SJSA1 (cell line): ENCODE measurements at places on chromosomes 5 and 9. TPM values are rescaled to one million over a fixed set of nuclear protein-coding genes. Genes with fewer than 3 reads are reported as not detected.

- no peak overlapping the region for H3K4me3 ChIP-seq
- H3K27ac ChIP-seq, result no peak overlapping the region
- DNase-seq, result no peak
- peaks cover 6% of the 10 kb centered on the region; the same call in 1 of the 2 replicates for H3K27me3 ChIP-seq
- no peaks in the 10 kb centered on the region for H3K4me1 ChIP-seq
These were observed 75.4 kb upstream of the IL7R start for GRCh38 chr5:35781181-35781790.

GRCh38 chr5:167317884-167318283, 973.6 kb upstream of the WWC1 start:
- H3K27me3 ChIP-seq, result no peaks in the 10 kb centered on the region; the same call in 1 of the 2 replicates
- no peaks in the 10 kb centered on the region for H3K36me3 ChIP-seq
- H3K27ac ChIP-seq, result no peak overlapping the region
- H3K4me1 ChIP-seq, result no peaks in the 10 kb centered on the region
- DNase-seq, result no peak

- no peak overlapping the region for H3K4me3 ChIP-seq
- no peaks in the 10 kb centered on the region for H3K27me3 ChIP-seq
- no peaks in the 10 kb centered on the region for H3K36me3 ChIP-seq
These were observed 292.5 kb downstream of the MARCHF11 start for GRCh38 chr5:15887093-15887492.

DNA sequence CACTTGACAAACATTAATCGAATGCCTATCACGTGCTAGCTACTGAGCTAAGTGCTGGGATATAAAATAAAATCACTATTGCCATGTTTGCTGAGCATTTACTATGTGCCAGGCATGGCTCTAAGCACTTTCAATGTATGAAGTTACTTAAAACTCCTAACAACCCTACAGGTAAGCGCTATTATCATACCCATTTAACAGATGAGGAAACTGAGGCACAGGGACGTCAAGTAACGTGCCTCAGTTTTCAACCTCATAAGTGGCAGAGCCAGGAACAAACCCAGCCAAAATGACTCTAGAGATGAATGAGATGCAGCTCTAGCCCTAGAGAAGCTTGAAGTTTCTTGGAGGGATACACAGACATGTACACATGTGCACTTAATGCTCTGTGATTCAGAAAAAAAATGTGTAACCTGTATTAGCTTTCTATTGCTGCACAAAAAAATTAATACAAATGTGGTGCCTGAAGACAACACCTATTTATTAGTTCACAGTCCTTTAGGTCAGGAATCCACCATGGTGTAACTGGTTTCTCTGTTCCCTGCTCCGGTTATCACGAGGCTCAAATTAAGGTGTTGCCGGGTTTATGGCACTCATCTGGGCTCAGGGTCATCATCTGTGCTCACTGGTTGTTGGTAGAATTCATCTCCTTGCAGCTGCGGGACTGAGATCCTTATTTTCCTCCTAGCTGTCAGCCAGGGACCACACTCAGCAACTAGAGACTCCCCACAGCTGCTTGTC, 33.7 kb downstream of the TTLL11 start:
- no peaks in the 10 kb centered on the region for H3K4me1 ChIP-seq
- no peak overlapping the region for H3K27ac ChIP-seq

DNA sequence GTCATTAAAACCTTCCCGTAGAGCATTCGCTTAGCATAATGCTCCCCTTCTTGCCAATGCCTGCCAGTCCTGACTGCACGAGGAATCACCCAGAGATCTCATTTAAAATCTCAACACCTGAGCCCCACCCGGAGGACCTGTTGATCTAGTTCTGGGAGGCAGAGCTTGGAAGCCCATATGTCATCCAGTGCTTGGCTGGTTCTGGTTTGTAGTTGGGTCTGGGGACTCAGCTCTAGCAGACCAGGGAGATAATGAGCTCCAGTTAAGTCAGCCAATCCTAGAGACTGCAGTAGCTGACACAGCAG, 131.8 kb upstream of the DAP start:
- H3K4me1 ChIP-seq, result peaks cover 3% of the 10 kb centered on the region; the same call in 1 of the 2 replicates
- H3K27me3 ChIP-seq, result no peaks in the 10 kb centered on the region

GRCh38 chr5:111699976-111700375, 57.0 kb downstream of the NREP start:
- no peak for DNase-seq
- peaks cover 9% of the 10 kb centered on the region; the same call in 1 of the 2 replicates for H3K4me1 ChIP-seq
- H3K36me3 ChIP-seq, result no peaks in the 10 kb centered on the region

DNA sequence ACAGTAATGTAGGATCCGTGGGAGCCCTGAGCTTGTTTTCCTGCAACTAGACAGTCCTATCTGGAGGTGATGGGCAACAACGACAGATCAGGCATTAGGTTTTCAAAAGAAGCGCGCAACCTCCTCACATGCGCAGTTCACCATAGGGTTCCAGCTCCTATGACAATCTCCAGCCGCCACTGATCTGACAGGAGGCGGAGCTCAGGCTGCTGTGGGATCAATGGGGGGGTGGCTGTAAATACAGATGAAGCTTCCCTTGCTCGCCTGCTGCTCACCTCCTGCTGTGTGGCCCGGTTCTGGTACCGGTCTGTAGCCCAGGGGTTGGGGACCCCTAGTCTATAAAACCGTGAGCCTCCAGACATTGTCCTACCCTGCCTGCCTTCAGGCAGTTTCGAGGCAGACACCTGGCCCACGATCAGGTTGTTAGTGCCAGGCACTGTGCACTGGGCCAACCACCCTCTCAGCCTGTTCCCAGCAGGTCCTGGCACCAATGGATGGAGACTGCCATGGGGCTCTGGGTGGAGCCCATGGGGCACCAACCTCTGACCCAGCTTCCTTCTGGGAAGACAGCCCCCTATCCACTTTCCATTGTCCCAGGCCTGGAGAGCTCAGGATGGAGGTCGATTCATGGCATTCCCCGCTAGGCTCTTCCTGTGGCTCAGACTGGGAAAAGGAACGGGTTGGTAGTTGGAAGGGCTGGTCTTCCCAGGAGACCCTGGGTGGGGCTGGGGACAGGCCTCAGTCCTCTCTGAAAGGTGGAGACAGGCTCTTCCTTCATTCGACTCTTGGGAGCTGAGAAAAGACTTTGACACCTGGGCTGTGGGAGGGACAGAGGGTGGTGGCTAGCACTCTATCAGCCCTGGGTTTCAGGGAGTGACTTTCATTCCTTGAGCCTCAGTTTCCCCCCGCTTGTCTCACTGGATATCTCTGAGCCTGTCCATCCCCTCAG, 1.7 kb downstream of the ENDOG start:
- H3K36me3 ChIP-seq, result peaks cover 45% of the 10 kb centered on the region
- no peak overlapping the region for H3K27ac ChIP-seq
- peaks cover 8% of the 10 kb centered on the region for H3K4me1 ChIP-seq
- H3K4me3 ChIP-seq, result no peak overlapping the region
- DNase-seq, result no peak

- no peaks in the 10 kb centered on the region for H3K4me1 ChIP-seq
- no peak for DNase-seq
- no peak overlapping the region for H3K4me3 ChIP-seq
- H3K27me3 ChIP-seq, result no peaks in the 10 kb centered on the region
- H3K27ac ChIP-seq, result no peak overlapping the region
- H3K36me3 ChIP-seq, result no peaks in the 10 kb centered on the region
These were observed 139.2 kb upstream of the ATP10B start for GRCh38 chr5:160991205-160991604.

DNA sequence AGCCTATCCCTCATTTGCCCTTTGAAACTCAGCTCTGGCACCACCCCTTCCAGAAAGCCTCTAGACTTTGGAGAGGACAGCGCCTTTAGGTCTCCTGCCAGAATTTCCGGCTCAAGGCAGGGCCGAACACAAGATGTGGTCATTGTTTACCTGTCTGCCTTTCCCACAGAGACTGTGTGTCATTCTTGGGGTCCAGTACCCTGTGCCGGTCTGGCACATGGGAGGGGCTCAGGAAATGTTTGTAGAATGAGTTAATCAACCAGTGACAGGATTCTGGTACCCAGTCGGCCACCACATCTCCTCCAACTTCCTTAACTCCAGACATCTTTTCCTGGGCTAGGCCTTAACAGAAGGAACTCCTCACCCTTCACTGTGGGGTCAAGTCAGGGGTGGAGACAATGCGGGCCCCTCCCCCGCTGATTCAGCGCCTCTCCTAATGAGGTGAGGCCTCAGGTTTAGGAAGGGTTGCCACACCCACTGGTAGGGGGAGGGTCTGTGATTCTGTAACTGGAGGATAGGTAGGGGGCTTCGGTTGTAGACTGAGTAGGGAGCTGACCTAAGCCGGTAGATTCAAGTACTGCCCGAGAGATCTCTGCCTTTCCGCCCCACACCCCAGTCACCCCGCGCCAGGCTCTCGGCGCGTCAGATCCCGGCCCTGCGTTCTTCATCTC, 29.3 kb downstream of the PCDH1 start:
- DNase-seq, result peak; percentile 86
- H3K27ac ChIP-seq, result peak overlapping the region; percentile 88
- H3K4me1 ChIP-seq, result peaks cover 27% of the 10 kb centered on the region
- H3K27me3 ChIP-seq, result no peaks in the 10 kb centered on the region
- H3K4me3 ChIP-seq, result peak overlapping the region; percentile 61
- no peaks in the 10 kb centered on the region for H3K36me3 ChIP-seq

DNA sequence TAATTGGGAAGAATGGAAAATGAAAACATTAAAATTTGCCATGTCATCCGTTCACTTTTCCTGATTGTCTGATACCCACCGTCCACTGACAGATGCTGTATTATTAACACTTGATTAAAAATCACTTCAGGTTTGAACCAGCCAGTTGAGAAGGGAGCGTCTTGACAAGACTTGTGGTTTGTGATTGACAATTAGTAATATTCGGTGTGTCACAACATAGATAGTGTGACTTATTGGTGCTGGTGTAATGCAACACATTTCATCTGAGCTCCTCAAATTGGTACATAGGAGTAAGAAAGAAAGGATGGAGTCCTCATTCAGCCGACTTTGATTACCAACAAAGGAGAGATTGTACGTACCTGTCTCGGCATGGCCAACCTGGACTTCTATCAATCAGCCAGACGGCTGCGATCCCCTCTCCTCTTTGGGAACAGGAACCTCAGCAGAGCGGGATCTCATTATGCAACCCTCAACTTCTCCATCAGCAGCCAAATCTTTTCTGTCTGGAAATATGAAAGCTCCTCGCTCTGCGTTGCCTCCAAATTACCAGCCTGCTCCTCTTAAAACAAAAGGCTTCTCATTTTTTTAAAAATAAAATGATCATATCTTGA, 211.7 kb upstream of the MVB12B start:
- no peaks in the 10 kb centered on the region for H3K36me3 ChIP-seq
- no peak overlapping the region for H3K27ac ChIP-seq
- DNase-seq, result no peak

DNA sequence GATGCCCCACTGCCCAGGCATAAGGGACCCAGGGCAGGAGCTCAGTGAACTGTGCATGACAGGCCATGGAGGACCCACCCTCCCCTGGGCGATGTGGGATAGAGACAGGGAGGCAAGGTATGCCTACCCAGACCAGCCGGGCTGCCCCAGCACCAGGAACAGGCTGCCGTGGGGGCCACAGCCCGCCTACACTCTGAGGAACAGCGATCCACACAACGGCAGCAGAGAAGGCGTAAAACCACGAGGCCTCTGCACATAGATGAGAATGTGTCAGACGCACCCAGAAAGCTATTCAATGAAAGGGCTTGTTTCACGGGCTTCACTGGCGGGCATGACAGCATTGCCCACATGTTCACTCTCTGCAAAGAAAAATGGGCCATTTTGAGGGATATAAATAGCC, 49.5 kb downstream of the SEMA4D start:
- no peak overlapping the region for H3K27ac ChIP-seq
- H3K4me1 ChIP-seq, result peaks cover 3% of the 10 kb centered on the region
- no peak overlapping the region for H3K4me3 ChIP-seq
- no peaks in the 10 kb centered on the region for H3K27me3 ChIP-seq
- H3K36me3 ChIP-seq, result no peaks in the 10 kb centered on the region

DNA sequence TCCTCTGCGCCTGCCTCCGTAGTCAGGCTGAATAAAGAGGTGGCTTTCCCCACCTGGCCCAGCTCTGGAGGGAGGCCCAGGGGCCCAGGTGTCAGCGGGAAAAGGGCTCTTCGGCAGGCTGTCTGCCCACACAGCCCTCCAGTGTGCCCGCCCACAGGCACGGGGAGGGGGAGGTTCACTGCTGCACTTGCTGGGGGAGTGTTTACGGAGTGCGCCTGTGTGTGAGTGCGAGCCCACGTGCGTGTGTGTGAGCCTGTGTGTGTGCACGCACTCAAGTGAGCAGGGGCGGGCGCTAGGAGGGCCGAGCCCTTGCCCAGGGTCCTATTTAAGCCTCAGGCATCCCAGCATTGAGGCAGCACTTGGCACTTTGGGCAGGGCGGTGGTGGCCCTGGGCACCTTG, 10.9 kb downstream of the DNLZ start:
- H3K27me3 ChIP-seq, result no peaks in the 10 kb centered on the region
- no peak overlapping the region for H3K27ac ChIP-seq
- H3K4me3 ChIP-seq, result no peak overlapping the region
- DNase-seq, result no peak
- H3K4me1 ChIP-seq, result peaks cover 19% of the 10 kb centered on the region

DNA sequence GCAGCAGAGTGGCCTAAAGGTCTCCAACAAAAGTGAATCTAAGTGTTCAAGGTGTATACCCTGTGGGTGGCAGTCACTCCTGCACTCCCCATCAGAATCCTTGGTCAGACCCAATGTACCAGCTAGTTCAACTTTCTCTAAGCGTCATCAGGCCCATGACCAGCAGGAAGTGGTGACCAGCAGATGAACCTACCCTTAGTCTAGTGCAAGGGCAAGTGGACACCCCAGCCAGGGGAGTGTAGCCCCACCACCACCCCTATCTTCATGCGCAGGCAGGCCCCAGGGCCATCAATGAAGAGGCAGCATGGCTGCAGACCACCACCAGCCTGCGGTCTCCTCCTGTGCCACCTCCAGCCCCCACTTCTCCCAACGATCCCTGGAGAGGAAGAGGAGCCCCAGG, 213.1 kb downstream of the AGTPBP1 start:
- no peak overlapping the region for H3K27ac ChIP-seq
- no peaks in the 10 kb centered on the region for H3K4me1 ChIP-seq
- H3K4me3 ChIP-seq, result no peak overlapping the region
- DNase-seq, result no peak
- H3K36me3 ChIP-seq, result no peaks in the 10 kb centered on the region
- H3K27me3 ChIP-seq, result no peaks in the 10 kb centered on the region

- H3K4me3 ChIP-seq, result no peak overlapping the region
- no peak overlapping the region for H3K27ac ChIP-seq
- no peaks in the 10 kb centered on the region for H3K4me1 ChIP-seq
These were observed 14.7 kb downstream of the CEP72 start for GRCh38 chr5:626850-627249.

Gene FAM221B
- total RNA-seq, result not detected in 2 replicates

Gene KLF4
- total RNA-seq, result 1.00 and 1.5 TPM in 2 replicates

Gene IGFBPL1
- 1.7 and 9.1 TPM in 2 replicates for total RNA-seq

Gene FOXI1
- not detected in 2 replicates for total RNA-seq

Gene ANKRD18B
- not detected in 2 replicates for total RNA-seq

Gene LECT2
- not detected in 2 replicates for total RNA-seq

Gene PLGRKT
- total RNA-seq, result 20.9 and 31.2 TPM in 2 replicates
